ENCODE measurements at places on chromosomes 4 and X. TPM values are rescaled to one million over a fixed set of nuclear protein-coding genes. Genes with fewer than 3 reads are reported as not detected.

The RS1 gene
- not detected for total RNA-seq

The PNMA3 gene
- 0.69 TPM for total RNA-seq

The AWAT2 gene
- not detected for total RNA-seq

The SLC10A6 gene
- total RNA-seq = not detected

The SH3RF1 gene
- total RNA-seq = 25.8 TPM

The PAGE5 gene
- not detected for total RNA-seq

GRCh38 chrX:133868682-133869081, 116.7 kb downstream of the GPC3 start:
- no peak for DNase-seq

GRCh38 chrX:15242899-15243555, 26.9 kb downstream of the ASB9 start:
- DNase-seq = no peak

GRCh38 chrX:109940411-109940810, 62.5 kb upstream of the TMEM164 start:
- no peak for DNase-seq

- no peak for DNase-seq
These were observed 151.5 kb downstream of the CENPC start for GRCh38 chr4:67393699-67394281.

DNA sequence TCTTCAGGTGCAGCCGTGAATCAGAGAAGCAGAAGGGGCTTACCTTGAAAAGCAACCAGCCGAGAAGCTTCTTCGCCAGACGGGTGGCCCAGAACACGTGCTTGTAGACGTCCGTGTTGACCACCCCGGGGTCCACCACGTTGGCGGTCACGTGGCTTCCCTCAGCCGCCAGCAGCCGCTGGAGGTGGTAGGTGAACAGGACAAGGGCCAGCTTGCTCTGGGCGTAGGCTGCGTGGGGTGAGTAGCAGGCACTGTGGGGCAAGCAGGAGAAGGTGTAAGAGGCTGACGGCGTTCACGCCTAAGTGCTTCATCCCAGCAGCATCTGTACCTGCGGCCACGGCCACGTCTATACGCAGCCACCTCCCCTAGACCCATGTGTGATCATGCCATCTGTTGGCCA, 257.8 kb downstream of the DHRSX start:
- DNase-seq = no peak

DNA sequence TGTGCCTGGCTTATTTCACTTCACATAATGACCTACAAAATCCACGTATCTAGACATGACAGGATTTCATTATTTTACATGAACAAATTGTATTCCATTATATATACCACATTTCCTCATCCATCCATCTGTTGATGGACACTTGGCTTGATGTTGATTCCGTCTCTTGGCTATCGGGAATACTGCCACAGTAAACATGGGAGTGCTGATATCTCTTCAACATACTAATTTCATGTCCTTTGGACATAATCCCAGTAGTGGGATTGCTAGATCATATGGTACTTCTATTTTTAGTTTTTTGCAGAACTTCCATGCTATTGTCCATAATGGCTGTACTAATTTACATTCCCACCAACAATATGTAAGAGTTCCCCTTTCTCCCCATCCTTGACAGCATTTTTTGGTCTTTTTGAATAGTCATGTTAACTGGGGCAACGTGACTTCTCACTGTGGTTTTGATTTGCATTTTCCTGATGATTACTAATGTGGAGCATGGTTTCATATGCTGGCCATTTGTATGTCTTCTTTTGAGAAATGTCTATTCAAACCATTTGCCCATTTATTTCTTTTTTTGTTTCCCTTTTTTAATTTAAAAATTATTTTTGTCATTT, 68.9 kb downstream of the HTRA3 start:
- DNase-seq = no peak

- DNase-seq = no peak
These were observed 448.6 kb upstream of the TECRL start for GRCh38 chr4:64857815-64858214.

- no peak for DNase-seq
These were observed 10.1 kb downstream of the NKX1-1 start for GRCh38 chr4:1395941-1396805.

DNA sequence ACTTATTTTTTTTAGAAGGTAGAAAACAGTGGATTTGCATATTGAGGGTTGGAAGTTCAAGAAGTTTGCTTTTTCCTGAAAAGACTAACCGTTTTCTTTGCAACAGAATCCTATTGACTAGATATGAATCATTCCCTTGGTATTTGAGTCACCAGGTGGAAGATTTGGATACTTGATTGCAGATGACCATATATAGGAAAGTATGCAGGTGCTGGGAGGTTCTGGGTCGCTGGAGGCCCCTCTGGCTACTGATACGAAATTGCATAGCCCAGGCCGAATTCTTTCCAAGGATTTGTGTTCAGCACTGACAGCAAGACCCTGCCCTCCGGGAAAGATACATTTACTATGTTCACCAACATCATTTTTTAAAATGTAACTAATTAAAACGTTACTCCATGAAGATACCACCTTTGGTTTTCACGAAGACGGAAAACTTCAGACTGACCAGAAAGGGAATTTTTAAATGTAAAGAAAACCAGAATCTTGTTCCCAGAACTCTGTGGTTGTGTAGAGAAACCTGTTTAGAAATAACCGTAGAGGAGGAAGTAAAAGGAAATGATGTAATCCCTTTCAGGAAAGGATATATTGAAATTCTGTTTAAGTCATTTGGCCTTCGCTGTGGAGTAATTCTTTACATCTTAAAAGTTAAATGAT, 946 bp downstream of the ANXA3 start:
- peak; percentile 84 for DNase-seq

GRCh38 chrX:10507181-10507580, 113.2 kb downstream of the MID1 start:
- no peak for DNase-seq

DNA sequence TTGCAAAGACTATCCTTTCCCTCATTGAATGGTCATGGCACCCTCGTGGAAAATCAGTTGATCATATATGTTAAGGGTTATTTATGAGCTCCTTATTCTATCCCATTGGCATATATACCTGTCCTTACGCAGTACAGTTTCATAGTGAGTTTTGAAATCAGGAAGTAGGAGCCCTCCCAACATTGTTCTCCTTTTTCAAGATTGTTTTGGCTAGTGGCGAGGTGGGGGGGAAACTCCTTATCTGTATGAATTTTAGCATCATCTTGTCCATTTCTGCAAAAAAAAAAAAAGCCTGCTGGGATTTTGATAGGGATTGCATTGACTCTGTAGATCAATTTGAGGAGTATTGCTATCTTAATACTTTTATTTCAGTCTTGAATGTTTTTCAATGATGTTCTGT, 2.5 kb upstream of the USP9X start:
- no peak for DNase-seq

GRCh38 chr4:154076921-154077320, 288.0 kb upstream of the SFRP2 start:
- no peak for DNase-seq
